GM12891 (cell line): ENCODE measurements at places on chromosomes 16 and 17.

- no peak for DNase-seq
These were observed 10.8 kb upstream of the CBLN1 start for GRCh38 chr16:49292413-49292812.

DNA sequence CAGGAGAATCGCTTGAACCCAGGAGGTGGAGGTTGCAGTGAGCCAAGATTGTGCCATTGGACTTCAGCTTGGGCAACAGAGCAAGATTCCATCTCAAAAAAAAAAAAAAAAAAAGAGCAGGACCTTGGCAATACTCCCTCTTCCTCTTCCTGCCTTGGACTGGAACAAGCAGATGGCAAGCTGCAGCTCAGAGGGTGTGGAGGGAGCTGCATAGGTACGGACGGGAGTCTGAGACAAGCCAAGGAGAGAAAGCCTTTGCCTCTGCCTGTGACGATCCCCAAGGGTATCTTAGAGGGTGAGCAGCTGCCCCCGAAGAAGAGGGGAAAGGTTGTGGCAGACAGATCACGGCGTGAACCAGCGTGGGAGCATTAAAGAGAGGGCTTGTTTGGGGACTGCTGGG, 109.2 kb downstream of the AIPL1 start:
- no peak for DNase-seq

GRCh38 chr17:73623818-73624217, 20.4 kb downstream of the SDK2 start:
- no peak for DNase-seq

DNA sequence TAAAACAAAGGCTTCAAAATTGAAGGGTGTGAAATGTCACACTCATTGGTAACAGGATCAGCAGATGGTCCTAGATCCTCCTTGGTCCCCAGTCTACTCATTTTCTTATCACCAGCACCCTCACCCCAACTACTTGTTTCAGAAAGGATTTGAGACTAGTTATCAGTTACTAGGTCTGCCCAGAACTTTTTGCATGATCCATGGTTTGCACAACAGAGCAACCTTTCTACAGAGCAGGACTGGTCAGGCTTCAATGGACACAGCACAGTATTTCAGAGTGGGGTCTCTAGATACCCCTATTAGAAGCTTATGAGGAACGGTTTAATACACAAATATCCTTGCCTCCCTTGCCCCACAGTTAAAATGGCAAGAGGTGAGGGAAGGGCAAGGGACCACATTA, 25.6 kb downstream of the TTC19 start:
- DNase-seq: no peak

DNA sequence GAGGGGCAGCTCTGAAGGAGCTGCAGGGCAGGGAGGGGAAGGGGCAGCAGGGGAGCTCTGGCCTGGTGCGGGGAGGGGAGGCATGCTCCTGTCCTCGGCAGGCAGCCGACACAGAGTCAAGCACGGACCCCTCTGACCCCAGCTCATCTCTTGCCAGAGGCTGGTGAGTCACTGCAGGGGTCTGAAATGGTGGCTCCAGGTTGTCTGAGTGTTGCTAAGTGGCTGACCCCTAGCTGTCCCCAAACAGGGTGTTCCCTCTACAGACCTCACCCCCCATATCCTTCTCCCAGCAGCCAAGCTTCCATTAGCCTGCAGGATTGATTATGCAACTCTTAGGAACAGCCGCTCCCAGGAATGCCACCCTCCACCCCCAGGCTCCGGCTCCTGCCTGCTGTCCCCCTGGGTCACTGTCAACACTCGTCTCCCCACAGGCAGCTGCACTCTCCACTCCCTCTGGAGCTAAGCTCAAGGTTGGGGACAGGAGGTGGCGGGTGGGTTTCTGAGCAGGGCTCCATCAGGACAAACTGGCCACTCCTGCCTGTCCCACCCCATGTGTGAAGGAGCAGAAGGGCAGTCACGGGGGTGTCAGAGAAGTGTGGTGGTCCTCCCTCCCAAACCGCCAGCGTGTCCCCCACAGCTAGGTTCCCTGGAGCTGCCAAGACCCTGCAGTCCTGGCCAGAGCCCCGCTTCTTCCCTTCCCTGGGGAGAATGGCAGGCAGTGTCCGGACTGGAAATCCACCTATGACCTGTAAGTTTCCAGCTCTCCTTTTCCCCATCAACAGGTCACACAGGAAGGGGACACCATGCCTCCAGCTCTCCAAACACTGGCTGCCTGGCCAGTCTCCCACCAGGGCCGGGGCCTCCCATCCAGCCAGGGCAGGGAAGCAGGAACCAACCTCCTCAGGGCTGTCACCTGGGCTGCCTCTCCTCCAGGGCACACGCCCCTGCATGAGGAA, 1.0 kb downstream of the MYLK3 start:
- no peak for DNase-seq

DNA sequence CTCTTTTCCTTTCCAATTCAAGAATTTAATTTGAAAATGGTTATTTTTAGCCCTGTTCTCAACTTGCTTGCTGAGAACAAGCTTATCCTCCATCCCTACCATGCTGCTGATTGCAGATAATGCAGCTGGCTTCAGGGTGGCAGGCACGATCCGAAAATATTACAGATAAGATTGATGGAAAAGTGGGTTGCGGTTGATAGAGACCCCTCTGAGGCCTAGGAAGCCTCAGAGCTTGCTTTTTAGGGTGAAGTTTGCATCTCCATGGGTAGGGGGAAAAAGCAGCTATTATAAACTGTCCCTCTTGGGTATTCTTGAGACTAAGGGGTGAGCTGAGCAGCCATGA, 116.5 kb upstream of the GOT2 start:
- DNase-seq: no peak

- no peak for DNase-seq
These were observed 1.7 kb downstream of the VWA3A start for GRCh38 chr16:22093996-22094395.

- DNase-seq: no peak
These were observed 646 bp downstream of the CBX2 start for GRCh38 chr17:79778504-79779083.

DNA sequence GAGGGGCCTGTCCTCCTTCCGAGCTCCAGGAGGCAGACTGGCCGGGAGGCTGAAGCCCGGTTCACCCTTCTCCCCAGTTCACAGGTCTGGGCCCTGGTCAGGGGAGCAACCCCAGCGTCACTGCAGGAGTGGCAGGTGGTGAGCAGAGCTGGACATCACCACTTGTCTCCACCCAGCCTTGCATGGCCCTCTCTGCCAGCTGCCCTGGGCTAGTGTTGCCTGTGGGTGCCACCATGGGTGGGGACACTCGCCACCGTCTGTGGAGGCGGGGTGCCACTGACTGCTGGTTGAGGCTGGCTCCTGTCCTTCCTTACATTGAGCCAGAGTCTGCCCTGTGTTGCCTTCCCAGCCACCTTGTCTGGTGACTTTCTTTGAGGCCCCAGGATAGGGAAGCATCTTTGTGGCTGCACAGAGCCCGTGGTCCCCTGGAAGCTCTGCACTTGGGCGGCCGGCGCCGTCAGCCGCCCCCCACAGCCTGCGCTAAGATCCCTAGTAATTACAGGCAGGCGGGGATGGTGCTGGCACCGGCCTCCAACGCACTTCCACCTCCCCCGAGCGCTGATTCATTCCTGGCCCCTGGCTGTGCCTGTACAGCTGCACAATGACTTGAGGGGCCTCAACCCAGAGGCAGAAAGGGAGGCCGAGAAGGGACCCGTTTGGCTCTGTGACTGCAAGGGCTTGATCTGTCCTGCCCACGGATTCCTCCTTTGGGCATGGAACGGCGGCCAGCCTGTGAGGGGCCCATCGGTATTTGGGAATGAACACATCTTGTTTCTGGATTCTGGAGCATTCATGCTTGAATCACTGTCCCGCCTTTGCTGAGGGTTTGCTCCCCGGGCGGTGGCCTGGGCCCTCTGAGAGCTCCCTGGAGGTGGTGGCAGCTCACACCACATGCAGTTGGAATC, 5.2 kb downstream of the BAIAP2 start:
- DNase-seq: no peak

DNA sequence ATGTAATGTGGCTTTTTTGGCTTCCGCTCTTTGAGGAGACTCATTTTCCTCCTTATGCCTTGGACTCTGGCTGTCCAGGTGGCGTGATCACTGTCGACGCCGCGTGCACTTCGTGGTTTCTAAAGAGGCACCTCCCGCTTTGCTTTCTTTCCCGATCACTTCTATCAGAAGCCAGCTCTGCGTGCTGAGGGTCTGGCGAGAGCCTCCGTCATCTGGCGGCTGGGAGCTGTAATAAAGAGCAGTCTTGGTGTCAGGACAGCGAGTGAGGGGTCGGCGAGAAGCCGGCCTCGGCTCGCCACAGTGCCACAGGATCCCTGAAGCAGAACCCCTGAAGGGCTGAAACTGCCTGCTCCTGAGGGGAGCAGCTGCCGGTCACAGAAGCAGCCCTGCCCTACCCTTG, 7.4 kb downstream of the ZNF750 start:
- no peak for DNase-seq

- no peak for DNase-seq
These were observed 1.7 kb downstream of the NLRC3 start for GRCh38 chr16:3575491-3575890.

DNA sequence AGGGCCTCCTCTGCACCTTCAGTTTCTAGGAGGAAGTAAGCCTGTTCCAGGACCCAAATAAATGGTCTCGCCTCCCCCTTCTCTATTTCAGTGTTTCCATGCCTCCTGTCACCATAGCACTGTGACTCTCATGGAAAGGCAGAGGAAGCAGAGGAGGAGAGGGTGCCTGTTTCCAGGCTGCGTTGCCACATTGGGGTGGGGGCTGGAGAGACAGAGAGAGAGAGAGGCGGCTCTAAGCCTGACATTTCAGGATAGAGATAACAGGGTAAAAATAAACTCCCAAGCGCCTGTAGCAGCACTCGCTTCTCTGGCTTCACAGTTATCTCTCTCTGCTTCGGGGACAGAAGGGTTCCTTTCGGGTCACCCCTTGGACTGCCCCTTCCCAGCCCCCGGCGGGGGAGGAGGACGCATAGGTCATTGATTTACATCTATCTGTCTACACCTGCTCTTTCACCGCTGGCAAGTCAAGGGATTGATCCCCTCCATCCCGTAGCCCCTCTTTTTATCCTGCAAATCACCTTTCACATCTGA, 71.2 kb upstream of the MRTFB start:
- no peak for DNase-seq

GRCh38 chr16:27195941-27196595, 7.3 kb upstream of the KDM8 start:
- DNase-seq: no peak

GRCh38 chr16:87295259-87295658, 21.9 kb downstream of the C16orf95 start:
- no peak for DNase-seq

- no peak for DNase-seq
These were observed 17.9 kb upstream of the BEAN1 start for GRCh38 chr16:66409156-66409555.

DNA sequence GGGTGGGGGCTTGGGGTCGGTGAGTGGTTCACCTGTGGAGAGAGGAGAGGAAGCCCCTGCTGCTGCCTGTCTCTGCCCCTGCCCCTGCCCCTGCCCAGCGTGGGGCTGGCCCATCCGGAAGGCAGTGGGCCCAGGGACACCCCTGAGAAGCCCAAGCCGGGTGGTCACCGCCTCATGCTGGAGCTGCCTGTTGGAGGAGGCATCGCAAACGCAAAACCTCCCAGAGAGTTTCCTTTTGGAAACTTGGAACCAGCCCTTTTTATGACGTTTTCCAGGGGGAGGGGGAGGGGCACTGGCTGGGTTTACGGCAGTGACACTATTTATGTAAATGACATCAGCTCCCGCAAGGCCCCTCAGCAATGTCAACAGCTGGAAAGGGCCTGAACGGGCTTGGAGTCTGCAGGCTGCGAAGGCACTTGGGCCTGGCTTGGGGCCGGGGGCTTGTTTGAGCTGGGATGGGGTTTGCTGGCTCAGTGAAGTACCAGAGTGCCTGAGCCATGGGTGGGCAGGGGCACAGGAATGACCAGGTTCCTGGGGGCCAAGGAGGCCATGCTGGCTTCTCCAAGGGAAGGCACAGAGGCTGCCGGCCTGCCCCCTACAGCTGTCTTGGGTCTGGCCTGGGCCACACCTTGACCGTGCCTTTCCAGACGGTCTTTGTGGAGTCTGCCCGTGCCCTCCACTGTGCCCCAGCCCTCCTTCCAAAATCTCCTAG, 219.5 kb downstream of the NTN1 start:
- no peak for DNase-seq
